Stomach (tissue), 19 donors: ENCODE measurements at places on chromosomes 7 and 10. TPM values are rescaled to one million over a fixed set of nuclear protein-coding genes. Genes with fewer than 3 reads are reported as not detected.
A peak's percentile ranks its signal among the peaks of the same experiment; 100 is the strongest.

The IL6 gene
- total RNA-seq = not detected

The CPA1 gene
- total RNA-seq = not detected

The HABP2 gene
- total RNA-seq = 2.0 TPM

The FAM53B gene
- total RNA-seq = 46.9 TPM

The AGAP5 gene
- total RNA-seq = 9.7 TPM

The ITPRID1 gene
- 0.18 TPM for total RNA-seq

The GPR85 gene
- not detected for total RNA-seq

The AKR1C2 gene
- total RNA-seq = 130 TPM

The OR2A5 gene
- total RNA-seq = not detected

The GBF1 gene
- total RNA-seq = 21.7 TPM

The CNPY1 gene
- total RNA-seq = not detected

The PON1 gene
- not detected for total RNA-seq

- no peak for DNase-seq
These were observed 5.7 kb downstream of the CALML5 start for GRCh38 chr10:5493691-5494090.

DNA sequence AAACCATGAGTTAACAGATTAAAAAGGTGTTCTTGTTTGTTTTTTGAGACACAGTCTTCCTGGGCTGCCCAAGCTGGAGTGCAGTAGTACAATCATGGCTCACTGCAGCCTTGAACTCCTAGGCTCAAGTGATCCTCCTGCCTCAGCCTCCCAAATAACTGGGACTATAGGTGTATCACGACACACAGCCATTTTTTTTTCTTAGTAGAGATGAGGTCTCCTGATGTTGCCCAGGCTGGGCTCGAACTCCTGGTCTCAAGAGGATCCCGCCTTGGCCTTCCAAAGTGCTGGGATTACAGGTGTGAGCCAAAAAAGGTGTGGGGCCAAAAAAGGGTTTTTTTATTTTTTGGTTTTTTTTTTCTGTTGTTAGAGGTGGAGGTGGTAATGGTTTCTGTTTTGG lies 29.3 kb downstream of the KMT2C start:
- no peak for DNase-seq

DNA sequence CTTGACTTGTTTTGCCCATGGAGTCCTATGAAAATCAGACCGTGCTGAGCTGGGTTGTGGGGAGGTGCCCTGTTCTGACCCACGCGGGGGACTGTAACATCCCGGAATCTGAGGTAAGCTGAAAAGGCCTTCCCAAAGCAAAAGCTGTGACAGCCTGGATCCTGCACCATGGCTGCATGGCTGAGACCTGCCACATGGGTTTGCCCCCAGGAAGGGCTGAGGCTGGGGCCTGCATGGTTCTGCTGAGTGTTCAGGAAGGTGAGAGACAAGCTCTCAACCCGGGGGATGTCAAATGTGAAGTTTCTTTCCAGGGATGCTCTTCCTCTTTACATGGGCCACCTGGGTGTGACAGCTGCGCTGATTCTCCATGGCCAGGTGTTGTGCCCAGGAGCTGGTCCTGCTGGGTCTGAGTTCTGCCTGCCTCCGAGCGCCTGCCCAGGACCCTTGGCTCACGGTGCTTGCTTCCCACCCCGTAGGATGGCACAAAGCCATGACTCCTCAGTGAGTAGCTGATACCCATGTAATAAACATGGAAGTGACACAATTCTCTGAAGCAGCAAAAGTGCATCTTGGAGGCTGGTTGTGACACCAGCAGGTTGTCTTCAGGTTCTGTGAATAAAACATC lies 58.3 kb downstream of the VIPR2 start:
- DNase-seq = no peak

GRCh38 chr10:89336241-89336640 lies 8.4 kb downstream of the IFIT3 start:
- no peak for DNase-seq

DNA sequence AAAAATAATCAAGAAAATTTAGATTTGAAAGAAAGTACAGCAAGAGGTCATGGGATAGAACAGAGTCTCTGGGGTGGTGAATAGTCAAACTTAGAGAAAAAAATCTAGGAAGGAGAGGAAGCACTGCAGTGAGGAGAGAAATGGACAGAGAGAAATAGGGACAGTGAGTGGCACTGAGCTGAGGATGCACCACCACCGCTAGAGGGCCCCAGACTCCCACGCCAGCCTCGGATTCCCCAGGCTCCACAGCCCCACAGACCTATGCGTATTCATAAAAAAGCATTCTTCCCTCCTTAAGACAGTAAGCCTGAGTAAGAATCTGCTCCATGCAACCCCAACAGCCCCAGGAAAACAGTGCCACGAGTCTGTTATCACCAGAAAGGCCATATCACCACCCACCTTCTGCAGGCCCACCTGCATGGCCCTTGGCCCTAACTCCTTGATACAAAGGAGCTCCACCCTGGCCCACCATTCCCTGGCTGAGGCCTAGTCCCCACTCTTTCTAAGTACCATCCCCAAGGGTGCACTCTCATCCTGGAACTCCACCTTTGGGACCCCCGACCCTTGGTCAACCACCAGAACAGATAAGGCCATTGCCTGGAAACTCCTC lies 91.0 kb downstream of the ALOX5 start:
- peak; percentile 79 for DNase-seq

- no peak for DNase-seq
These were observed 106.2 kb upstream of the PITRM1 start for GRCh38 chr10:3278771-3279170.

- no peak for DNase-seq
These were observed 13.2 kb upstream of the MALSU1 start for GRCh38 chr7:23285657-23286646.

- DNase-seq = no peak
These were observed 278.0 kb downstream of the TNS3 start for GRCh38 chr7:47303695-47304453.

GRCh38 chr10:104014176-104014575 lies 47.2 kb downstream of the SLK start:
- DNase-seq = no peak

DNA sequence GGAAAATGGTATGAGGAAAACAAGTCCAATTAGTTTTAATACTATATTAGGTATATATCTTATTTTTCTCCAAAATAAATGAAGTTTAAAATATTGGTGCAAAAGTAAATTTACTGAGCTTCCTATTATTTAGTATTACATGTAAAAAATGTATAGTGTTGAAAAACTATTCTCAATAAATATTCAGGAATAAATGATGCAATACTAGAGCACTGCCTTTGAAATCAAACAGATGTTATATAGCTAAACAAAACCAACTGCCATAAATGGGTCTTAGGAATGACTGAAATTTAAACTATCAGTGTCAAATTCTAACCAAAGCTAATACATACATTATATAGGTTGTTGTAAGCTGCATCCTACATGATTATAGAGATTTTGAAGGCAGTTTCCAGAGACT lies 1434.0 kb upstream of the LRRTM3 start:
- no peak for DNase-seq

- peak; percentile 82 for DNase-seq
These were observed 149.5 kb downstream of the ARID5B start for GRCh38 chr10:62050893-62051433.

DNA sequence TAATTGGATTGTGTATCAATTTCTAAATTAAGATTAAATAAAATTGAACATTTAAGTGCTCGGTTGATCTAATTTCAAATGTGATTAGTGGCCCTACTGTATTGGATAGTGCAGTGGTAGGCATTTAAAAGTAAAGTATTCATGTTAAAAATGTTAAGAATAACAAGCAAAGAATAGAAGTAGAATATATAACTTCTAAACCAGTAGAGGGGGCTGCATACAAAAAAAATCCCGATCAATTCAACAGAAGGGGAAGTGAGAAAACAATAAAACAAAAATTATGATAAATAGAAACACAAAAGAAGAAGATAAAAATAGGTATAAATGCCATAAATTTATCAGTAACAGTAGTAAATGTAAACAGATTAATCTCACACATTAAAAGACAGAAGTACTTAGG lies 24.9 kb upstream of the WDFY4 start:
- no peak for DNase-seq

DNA sequence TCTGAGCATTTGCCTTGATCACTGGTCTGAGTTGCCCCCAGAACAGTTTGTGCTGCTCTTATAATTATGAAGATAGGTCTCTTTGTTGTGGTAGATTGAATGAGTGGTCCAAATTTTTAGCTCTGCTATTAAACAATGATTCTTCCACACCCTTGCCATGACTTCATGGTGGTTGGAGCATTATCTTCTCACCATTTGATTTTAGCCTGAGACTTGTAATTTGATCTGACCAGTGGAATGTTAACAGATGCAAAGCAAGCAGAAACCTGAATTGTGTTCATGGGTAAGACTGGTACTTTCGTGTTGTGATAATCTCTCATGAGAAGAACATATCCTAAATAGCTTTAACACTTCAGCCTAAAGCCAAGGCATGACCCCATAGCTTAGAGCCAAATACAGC lies 139.1 kb downstream of the TFPI2 start:
- DNase-seq = no peak

DNA sequence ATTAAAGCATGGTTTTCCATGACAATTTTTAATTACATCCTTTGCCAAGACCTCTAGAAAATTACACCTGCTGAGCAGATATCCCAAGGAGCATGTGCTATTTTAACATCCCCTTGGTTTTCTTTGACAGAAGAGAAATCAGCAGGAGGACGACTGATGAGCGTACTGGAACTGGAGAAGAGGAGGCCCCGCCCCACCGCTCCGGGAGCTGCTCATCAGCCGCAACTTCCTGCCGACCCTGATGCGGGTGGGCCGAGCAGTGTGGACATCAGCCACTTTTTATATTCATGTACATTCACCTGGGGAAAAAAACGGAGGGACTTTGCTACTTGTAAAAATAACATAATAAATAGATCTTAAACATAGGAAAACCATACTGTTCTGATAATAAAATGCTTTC lies 54.2 kb downstream of the CDC123 start:
- DNase-seq = no peak

GRCh38 chr7:98805956-98806838 lies 63.6 kb downstream of the TMEM130 start:
- DNase-seq = no peak

- DNase-seq = no peak
These were observed 3.9 kb downstream of the LRWD1 start for GRCh38 chr7:102468478-102469350.

- DNase-seq = no peak
These were observed 8.6 kb downstream of the STAM start for GRCh38 chr10:17652585-17652984.

- DNase-seq = peak; percentile 62
These were observed 1073.9 kb downstream of the NXPH1 start for GRCh38 chr7:9507290-9507689.
